ENCODE measurements at places on chromosomes 2 and 18. TPM values are rescaled to one million over a fixed set of nuclear protein-coding genes. Genes with fewer than 3 reads are reported as not detected.

Gene IL36G
- total RNA-seq, result not detected

Gene EVX2
- total RNA-seq, result not detected

Gene SULT6B1
- not detected for total RNA-seq

Gene C18orf32
- total RNA-seq, result 33.2 TPM

GRCh38 chr2:67879586-67880290 is 183.1 kb downstream of the C1D start:
- DNase-seq, result no peak

- no peak for DNase-seq
Observed at GRCh38 chr2:79830501-79830900, 317.6 kb downstream of the CTNNA2 start.

DNA sequence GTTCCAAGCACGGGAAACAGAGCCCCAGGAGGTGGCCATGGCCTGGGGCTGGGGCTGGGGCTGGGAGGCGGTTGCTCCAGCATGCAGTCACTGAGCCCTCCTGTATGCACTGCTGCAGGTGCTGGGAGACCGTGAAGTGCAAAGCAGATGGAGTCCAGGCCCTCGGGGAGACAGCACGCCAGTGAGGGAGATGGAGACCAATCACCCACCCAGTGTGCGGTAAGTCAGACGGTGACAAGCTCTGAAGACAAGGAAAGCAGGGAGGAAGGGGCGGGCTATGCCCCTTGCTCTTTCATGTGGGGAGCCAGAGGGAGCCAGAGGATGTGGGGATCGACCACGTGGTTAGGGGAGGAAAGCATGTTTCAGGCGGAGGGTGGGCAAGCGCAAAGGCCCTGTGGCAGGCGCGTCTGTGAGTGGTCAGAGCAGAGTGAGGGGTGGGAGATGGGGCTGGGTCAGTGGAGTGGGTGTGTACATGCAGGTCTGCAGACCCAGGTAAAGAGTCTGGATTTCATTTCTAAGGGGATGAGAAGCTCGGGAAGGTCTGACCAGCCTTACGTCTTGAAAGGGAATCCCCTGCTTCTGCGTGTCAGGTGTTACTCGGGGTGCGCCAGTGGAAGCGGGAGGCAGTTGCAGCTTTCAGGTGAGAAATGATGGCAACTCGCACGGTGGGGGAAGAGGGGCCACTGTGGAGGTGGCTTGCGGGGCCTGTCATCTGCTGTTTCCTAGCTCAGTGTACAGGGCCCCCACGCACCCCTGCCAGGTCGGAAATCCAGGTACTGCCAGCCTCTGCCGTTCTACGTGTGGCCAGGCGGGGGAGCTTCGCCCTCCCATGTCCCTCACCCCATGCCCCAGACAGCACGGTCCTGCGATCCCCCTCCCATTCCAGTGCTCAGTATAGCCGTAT is 19.4 kb downstream of the RRM2 start:
- DNase-seq, result peak; percentile 42

GRCh38 chr2:85405201-85406059 is 4.7 kb downstream of the CAPG start:
- DNase-seq, result no peak

GRCh38 chr18:76356666-76357065 is 138.4 kb downstream of the ZNF516 start:
- DNase-seq, result no peak

All from endothelial cell (in vitro differentiated cells).